ENCODE measurements at places on chromosomes 7 and 10.

DNA sequence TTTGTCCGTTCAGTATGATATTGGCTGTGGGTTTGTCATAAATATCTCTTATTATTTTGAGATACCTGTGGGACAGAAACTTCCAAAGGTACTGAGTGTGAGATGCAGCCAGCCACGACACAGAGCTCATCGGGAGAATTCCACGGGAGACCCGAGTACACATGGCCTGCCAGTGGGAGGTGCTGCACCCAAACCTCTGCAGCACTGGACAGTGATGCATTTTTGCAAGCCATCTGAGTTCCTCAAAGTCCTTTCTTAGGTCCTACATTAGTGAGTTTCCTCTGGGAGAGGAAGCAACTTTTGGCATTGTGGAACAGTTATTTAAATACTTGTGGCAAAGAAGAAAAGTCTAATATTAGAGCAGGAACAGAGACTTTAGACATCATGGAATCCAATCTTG is 77.5 kb downstream of the ARID5B start:
- no peak for DNase-seq

DNA sequence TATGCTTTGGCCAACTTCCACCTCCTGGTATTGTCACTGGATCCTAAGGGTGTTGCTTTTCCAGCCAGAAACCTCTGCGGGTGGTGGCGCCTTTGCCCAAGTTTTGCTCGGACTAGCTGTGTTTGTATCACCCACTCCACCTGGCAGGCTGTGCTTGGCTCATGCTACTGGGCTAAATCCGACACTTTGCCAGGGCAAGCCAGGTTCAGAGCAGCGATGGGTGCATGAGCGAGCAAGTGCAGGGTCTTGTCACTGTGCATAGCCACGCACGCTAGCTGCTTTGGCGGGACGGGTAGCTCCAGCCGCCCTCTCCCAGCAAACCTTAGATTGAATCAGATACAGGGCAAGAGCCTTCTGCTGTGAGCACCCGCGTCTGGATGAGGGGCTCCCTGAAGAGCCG is 737.5 kb downstream of the PCDH15 start:
- DNase-seq, result no peak

DNA sequence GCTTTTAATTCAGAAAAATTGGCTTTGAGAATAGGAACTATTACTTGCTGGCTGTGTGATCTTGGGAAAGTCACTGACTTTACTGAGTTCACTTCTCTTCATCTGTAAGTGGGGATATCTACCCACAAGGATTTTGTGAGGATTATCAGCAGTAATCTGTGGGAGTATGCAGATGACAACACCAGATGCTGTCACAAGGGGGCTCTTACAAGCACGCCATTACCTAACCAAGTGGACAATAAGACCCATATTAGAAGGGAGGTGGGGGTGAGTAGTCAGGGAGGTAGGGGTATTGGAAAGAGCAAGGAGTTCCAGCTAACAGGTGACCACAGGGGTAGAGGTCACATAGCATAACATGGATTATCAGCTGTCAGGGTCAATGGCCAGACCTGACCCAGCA is 569.4 kb downstream of the SUGCT start:
- DNase-seq, result no peak

GRCh38 chr10:48536916-48537890 is 67.7 kb downstream of the ARHGAP22 start:
- no peak for DNase-seq

DNA sequence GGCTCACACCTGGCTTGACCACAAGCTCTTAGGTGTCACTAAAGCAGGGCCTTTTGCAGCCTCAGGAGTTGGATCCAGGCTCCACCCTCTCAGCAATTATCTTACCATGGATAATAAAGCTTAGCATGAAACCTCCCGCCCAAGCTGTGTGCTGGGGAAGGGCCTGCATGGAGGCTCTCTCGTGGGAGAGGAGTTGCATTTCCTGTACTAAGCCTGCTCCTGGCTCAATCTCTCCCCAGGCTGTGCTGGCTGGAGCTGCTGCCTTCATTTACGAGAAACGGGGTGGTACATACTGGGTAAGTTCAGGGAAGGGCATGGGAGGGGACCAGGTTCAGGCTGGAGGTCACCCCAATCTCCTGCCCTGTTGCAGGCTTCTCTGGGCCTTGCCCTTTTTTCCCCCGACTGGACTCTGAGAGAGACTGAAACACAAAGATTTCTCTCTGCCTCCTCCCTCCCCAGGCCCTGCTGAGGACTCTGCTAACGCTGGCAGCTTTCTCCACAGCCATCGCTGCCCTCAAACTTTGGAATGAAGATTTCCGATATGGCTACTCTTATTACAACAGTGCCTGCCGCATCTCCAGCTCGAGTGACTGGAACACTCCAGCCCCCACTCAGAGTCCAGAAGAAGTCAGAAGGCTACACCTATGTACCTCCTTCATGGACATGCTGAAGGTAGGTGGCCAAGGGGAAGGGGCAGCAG is 2.7 kb downstream of the TMEM176A start:
- DNase-seq, result peak; percentile 71

- DNase-seq, result no peak
These were observed 4.3 kb upstream of the LAMB1 start for GRCh38 chr7:108007261-108007660.

- no peak for DNase-seq
These were observed 5.2 kb upstream of the HMX2 start for GRCh38 chr10:123142701-123143161.

Data from COR-L47 (cell line).